NCI-H526 treated with DMSO at 0.1 percent for 48 hours (cell line): ENCODE measurements at places on chromosomes 1 and 21.

DNA sequence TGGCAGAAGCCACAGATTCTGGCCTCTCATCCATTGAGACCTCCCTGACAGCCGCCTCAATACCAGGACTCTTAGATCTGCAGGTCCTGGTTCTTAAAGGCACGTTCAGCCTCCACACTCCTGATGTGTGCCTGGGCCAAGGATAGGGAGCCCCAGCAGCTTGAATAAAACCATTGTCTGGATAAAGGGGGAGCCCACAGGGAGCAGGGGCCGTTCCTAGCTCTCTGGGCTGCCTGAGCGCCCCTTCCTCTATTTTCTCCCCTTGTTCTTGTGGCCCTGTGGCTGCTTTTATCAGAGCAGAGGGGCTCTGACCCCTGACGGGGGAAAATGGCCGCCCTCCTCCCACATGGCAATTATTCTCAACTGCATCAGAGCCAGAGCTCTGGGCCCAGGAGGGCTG, 200.8 kb downstream of the HUNK start:
- DNase-seq: no peak

DNA sequence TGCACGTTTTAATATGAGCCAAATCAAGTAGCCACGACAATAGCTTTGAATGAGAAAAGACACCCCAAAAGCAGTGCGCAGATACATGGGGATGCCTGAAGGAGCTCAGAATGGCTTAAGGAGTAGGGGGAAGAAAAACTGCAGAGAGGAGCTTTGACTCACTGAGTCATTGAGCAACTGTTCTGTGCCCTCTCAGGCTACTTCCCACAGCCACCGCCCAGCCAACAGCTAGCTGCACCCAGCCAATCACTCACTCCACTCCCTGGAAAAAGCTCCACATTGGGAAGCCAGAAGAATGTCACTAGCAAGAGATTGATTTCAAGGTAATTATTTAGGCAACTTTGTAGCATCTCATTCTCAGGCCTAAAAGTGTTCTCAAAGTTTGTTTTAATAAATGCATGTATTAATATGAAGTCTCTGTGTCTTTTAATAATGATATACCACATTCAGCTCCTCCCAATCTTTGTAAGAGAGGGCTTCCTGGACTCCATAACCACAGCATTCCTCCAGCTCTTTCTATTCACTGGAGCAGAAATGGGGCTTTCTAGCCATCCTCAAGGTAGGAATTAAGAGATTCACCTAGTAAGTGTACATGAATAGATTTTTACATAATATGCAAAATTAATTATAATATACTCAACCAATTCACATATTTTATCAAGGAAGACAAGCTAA, 16.8 kb downstream of the DUSP10 start:
- DNase-seq: no peak

- no peak for DNase-seq
Observed at GRCh38 chr1:9181990-9182783, 52.4 kb upstream of the H6PD start.

DNA sequence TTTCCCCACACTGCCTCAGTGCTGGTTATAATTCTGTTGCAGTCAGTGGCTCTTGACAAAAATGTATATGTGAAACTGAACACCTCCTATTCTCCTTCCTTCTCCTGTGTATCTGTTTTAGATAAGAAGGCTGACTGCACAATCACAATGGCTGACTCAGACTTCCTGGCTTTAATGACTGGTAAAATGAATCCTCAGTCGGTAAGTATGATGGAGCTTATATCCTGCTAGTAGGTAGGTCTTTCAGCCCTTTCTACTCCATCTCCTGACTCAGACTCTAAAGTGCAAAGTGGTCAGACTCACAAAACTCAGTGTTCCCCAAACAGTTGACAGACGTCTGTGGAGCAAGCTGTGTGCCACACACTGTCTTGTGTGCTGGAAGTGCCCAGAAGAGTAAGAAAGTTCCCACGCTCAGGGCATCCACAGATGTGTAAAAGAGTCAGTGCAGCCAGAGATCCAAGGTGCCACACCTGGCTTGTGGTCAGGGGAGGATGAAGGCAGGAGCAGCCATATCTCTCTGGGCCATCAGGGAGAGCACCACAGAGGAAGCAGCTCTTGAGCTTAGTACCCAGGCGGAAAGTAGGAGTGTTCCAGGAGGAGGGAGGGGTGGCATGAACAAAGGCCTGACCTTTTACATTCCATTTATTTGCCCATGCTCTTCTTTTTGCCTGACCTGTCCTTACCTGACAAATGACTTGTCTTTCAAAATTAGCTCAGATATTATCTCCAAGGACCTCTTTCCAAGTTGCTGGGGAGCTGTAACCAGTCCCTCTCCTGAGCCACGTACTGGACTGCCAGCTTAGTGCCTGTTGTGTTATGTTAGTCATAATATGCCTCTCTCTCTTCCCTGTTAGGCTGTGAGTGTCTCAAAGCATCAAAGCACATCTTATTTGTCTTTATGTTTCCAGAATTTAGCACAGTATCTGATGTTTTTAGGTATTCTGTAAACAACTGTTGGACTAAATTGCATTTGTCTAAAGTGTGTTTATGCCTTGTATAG, 14.0 kb upstream of the PODN start:
- DNase-seq: no peak

GRCh38 chr21:35048183-35048601, 910 bp downstream of the RUNX1 start:
- DNase-seq: peak; percentile 46

- no peak for DNase-seq
Observed at GRCh38 chr1:192887426-192887825, 78.6 kb downstream of the RGS2 start.

DNA sequence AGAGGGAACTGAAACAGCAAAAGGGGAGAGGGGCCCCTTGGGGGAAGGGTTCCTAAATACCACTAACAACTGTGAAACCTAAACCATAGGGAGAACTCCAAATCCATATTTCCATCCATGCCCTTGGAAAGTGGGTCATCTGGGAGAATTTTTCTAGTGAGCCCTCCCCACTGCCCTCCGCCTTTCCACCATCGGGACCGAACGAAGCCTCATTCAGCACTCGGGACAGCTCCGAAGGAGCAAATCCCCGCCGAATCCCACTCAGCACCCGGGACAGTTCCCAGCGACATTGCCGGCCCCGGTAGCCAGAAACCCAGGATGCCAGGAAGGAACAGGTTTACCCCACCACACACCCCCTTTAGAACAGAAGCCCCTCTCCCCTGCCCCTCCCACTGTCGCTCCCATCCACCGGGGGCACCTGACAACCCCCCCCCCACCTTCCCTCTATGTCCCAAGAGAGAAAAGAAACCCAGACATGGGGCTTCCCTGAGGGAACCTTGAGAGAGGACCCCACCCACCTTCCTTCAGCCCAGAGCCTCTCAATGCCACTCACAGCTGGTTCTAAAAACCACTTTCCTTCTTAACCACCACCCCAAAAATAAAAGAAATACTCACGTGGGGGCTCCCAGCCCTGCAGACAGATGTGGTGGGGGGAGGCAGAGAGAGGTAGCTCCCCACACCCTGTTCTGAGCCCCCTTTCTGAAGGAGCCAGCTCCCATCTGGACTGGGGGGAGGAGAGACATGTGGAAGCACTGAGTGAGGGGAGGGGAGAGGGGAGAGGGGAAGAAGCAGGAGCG, 4.5 kb downstream of the DLGAP3 start:
- DNase-seq: no peak

GRCh38 chr1:114154146-114154962, 685 bp upstream of the SYT6 start:
- DNase-seq: peak; percentile 77

DNA sequence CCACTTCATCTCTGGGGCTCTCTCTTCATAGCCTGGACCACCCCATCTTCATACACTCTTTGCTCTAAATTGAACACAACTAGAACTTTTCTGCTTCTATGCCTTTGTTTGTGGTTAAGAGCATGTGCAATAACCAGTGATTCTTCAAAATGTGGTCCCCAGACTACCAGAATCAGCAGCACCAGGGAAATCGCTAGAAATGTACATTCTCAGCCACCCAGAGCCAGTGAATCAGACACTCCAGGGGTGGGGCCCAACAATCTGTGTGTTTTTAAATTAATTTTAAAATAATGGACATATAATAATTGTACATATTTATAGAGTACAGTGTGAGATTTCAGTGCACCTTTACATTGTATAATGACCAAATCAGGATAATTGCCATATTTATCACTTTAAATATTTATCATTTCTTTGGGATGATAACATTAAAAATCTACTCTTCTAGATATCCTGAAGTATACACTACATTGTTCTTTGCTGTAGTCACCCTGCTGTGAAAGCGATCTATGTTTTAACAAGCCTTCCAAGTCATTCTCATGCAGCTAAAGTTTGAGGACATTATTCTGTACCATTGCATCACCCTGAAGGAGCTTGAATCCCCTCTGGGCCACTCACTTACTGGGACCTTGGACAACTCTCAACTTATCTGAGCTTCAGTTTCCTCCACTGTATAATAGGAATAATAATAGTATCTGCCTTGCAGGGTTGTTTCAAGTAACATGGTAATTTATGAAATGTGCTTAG, 10.8 kb downstream of the GRHL3 start:
- DNase-seq: no peak

GRCh38 chr1:7698641-7699040, 72.5 kb upstream of the VAMP3 start:
- DNase-seq: no peak

GRCh38 chr1:85849660-85850059, 141.4 kb upstream of the ZNHIT6 start:
- no peak for DNase-seq

- DNase-seq: no peak
Observed at GRCh38 chr1:207831517-207832327, 79.2 kb downstream of the CD34 start.

DNA sequence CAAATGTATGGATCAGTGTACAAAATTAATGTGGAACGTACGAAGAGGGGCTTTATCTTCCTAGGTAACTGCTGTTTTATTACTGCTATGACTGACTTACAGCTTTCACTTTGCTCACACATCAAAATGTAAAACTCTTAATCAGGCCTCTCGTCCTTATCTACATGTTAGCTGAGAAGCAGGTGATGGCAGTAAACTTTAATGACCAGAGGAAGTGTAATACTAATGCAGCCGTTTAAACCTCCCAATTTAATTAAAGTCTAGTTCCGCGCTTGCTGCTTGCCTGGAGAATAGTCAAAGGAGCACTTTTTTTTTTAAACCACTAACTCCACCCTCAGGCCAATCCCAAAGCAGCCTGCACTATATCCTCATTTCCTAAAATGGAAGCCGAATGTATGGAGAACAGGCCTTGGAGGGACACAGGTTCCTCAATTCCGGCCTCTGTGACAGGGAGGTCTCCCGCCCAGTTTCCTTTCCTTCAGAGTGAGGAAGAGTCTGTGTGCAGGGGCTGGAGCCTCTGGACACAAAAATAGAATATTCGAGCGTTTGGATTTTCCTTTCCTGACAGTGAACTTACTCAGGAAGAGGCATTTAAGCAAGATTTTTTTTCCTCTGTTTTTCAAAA, 36.7 kb upstream of the RASAL2 start:
- DNase-seq: peak; percentile 64

- no peak for DNase-seq
Observed at GRCh38 chr1:109275706-109276345, 7.1 kb downstream of the PSRC1 start.

GRCh38 chr1:157145076-157145475, 6.9 kb upstream of the ETV3 start:
- DNase-seq: no peak

- DNase-seq: no peak
Observed at GRCh38 chr1:109488201-109488600, 4.5 kb downstream of the ATXN7L2 start.

DNA sequence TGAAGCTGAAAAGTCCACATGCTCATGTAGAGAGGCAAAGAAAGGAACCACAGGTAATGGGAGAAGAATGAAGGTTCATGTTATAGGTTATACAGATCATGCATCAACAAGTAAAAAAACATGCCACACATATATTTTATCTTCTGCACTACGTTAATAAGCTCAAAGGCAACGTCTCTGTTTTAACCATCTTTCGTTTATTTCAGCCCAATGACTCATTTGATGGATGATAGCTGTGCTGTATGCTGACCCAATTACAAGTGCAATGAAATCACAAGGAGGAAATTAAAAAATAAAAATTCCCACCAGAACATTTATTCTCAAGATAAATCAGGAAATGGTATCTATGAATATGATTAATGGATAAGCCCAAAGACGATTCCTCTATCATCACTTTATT, 24.6 kb downstream of the XCL1 start:
- DNase-seq: no peak

DNA sequence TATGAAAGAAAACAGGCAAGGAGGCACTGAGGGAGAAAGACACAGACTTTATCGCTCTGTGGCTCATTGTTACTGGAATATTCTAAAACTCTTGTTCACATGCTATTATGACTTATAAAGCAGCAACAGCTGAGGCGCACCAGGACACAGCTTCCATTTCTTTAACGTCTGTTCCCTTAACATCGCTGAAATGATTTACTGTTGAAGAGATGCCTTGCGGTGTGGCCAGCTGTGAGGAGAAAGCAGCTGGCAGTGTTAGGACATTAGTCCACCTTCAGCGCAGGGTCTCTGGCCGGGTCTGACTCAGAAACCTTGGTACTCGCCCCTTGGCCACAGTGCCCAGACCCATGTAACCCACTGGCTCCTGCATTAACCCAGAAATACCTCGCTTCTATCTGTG, 3.1 kb upstream of the PER3 start:
- no peak for DNase-seq

DNA sequence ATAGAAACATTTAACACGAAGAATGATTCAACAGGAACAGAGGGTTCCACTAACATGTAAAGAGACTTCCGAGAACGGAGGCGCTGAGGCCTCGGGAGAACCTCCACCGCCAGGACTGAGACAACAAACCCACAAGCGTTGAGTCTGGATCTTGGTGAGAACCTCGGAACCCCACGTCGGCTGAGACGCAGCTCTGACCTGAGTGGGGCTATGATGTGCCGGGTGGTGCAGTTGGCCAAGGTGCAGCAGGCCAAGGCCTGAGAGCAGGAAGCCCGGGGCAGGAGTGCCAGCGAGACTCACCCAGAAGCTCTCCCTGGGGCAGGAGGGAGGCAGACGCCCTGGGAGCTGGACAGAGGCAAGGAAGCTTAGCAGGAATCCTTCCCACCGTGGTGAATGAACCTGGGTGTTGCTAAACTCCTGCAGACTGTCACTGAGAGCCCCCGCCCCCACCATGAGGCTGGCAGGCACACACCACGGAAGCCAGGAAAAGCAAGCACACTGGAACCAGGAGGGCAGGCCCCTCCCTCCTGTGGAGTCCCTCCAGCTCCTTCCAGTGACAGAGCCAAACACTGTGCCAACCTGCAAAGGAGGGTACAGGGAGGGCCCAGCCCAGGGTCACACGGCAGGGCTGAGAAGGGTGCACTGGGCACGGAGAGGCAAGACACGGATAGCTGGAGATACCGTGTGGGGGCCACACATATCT, 34.8 kb downstream of the WDR4 start:
- DNase-seq: no peak
